ENCODE measurements at places on chromosomes 7 and 10.

- no peak for DNase-seq
Measured at GRCh38 chr10:11097686-11098085, 80.0 kb downstream of the CELF2 start.

- no peak for DNase-seq
Measured at GRCh38 chr7:143217806-143218205, 4.0 kb upstream of the TAS2R40 start.

- DNase-seq: no peak
Measured at GRCh38 chr10:49397036-49397999, 1.4 kb upstream of the DRGX start.

GRCh38 chr7:112358513-112358912 is 91.7 kb upstream of the IFRD1 start:
- no peak for DNase-seq

DNA sequence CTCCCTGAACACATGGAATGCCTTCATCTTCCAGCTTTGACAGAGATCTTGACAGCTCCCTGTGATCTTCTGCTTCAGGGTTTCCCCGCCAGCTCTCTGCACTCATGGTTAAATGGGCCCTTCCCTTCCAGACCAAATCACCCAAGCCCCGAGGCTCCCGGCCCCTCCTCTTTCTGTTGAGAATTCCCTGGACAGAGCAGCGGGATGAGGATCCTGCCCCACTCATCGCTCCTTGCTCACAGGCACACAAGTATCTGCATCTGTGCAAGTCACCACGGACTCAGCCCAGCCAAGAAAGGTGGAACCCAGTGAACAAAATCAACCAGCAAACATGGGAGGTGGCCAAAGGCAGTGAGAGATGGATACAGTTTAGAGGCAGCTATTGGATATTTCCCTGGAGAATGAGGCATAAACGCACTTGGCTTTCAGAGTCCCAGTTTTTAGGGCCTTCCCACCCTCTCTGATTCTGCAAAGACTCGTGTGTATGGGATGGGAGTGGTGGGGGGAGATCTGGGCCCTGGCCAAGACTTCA is 37.7 kb upstream of the CXCL12 start:
- DNase-seq: no peak

GRCh38 chr7:16069998-16070397 is 351.3 kb downstream of the CRPPA start:
- DNase-seq: no peak

GRCh38 chr10:1576467-1577372 is 160.6 kb downstream of the ADARB2 start:
- no peak for DNase-seq

GRCh38 chr10:113180401-113181154 is 230.5 kb downstream of the TCF7L2 start:
- DNase-seq: no peak

DNA sequence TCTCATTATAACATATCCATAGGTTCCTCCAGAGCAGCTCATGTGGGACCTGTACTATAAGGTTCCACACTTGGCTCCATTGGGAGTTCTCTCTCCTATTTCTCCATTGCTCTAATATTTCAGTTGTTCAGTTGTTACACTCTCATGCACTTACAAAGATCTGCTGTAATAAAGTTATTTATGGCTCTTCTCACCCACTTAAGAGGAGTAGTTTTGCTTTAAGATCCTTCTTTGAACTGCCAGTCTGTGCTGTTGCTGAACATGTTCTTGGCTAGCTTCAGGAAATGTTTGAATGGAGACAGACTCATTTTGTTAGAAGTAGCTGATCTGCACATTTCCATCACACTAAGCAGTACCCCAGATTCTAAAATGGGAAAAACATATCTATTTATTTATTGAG is 250.1 kb downstream of the CDK14 start:
- no peak for DNase-seq

- no peak for DNase-seq
Measured at GRCh38 chr7:98251231-98251600, 816 bp downstream of the TECPR1 start.

DNA sequence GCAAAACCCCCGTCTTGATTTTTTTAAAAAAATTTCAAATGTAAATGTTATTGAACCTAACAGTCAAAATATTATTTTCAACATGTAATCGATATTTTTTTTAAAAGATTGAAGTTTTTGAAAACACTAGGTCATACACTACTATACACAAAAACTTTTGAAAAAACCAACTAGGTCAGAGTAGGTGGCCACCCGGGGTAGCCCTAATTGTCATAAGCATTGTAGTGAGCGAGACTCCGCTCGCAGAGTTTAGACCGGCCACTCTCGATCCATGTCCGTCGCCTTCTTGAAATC is 417 bp downstream of the RFC2 start:
- no peak for DNase-seq

- DNase-seq: no peak
Measured at GRCh38 chr10:110535958-110536891, 31.3 kb upstream of the SMC3 start.

DNA sequence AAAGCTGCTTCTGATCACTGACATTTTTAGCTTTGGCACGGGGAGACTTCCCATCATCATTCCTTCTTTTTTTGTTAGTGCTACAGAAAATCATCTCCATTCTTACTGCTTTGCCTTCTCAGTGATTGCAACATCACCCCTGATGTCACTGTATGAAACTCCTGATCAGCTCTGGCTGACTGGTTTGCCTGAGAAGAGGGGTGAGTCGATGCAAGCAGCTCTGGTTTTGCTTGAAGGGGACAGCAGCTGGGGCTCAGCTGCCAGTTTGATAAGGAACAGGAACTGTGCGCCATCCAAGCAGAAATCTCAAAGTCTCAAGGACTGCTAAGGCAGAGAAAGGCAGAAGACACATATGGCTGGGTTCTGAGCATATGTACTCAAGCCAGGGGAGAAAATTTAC is 808.5 kb upstream of the CELF2 start:
- DNase-seq: no peak

DNA sequence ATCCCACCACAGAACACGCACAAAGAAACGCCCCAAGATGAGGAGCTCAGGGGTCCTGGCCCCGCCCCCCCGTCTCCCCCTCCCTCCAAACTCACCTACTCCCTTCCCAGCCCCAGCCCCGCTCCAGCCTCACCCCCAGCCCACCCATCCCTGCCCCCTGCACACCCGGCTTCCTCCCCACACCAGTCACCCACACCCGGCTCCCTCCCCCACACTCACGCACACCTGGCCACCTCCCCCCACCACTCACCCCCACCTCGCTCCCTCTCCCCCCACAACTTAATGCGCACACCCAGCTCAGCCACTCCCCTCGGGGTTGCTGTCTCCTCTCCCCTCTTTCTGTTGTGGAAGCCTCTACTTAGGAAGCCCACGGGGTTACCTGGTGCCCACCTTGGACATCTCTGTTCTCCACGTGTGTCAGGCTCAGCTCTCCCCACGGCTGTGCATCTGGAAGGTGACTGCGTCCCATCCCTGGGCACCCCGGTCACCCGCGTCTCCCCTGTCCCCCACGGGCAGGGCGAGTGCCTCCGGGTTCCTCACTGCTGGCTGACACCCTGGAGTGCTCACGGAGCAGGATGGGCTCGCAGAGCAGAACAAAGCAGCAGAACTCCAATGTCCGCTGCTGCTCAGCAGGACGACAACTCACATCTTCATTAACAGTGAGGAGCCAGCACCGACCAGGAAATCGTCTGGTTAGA is 166.8 kb downstream of the USP6NL start:
- DNase-seq: no peak

DNA sequence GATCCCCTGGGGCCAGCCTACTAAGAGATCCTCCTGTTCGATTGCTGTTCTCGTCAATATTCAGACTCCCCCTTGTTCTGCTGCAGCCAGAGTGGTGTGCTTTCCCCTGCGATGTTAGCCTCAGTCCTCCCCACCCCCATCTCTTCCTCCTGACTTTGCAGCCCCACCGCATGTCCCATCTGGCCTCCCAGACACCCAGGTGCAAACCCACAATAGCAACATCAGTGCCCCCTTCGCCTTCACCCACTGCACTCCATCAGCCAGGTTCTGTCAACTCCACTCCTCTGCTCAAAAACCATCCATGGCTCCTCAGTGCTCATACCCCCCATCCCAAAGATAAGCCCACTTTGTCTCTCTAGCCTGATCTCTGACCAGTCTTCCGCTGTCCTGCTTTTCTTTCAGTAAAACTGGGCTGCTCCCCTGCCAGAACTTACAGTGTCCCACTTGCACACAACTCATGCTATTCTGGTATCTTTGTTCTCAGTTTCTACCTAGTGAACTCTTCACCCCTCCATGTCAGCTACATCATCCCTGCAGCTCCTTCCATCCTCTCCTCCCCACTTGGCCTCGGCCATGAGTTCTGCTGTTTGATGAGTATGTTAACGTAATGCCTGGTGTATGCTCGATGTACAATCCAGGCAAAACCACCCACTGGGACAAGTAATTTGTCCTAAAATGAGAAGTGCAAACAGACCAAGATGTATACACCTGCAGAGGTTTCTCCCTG is 26.6 kb downstream of the COL13A1 start:
- no peak for DNase-seq

GRCh38 chr10:67676208-67676825 is 19.7 kb downstream of the CTNNA3 start:
- no peak for DNase-seq

GRCh38 chr7:49261928-49262327 is 337.6 kb downstream of the CDC14C start:
- no peak for DNase-seq

GRCh38 chr7:71486856-71487628 is 355.1 kb downstream of the GALNT17 start:
- DNase-seq: no peak

GRCh38 chr7:104967088-104967487 is 46.9 kb upstream of the KMT2E start:
- no peak for DNase-seq

Data from NCI-H1436 treated with DMSO at 0.1 percent for 48 hours (cell line).